ENCODE measurements at places on chromosomes 2 and 18. TPM values are rescaled to one million over a fixed set of nuclear protein-coding genes. Genes with fewer than 3 reads are reported as not detected.

HOXD11 gene
- not detected for total RNA-seq

- no peak for DNase-seq
Measured at GRCh38 chr2:43898134-43898837, 59.5 kb downstream of the ABCG8 start.

RMDN2 gene
- 5.3 TPM for total RNA-seq

DNA sequence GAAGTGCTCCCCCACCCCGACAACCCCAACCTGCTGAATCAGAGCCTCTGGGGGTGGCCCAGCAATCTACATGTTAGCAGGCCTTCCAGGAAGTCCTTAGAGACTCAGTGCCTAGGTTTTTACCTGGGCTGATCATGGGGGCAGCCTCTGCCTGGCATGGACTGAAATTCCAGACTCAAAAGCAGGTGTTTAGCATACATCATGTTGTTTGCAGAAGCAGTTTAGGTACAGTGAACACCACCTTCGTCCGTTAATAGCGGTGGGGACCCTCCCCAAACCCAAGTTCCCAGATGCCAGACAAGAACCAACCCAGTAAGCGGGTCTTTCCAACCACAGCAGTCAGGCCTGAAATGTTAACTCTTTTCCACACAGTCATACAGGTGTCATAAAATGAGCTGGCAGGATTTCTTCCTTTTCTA, 26.4 kb upstream of the GALR1 start:
- no peak for DNase-seq

DNA sequence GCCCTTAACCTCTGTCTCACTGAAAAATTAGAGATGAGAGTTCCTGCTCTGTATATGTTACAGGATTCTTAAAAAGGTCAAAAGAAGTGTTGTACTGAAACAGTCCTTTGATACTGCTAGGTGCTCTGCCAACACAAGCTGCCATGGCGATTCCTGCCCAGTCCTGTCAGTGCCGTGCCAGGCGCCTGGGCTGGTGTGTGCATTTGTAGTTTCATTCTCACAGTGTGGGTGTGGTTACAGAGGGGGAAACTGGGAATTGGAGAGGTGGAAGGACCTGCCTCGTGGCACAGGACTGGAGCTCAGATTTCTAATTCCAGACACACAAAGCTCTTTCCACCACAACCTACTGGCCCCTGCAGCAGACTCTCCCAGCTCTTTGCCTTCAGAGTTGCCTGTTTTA, 122.3 kb upstream of the RAB6C start:
- no peak for DNase-seq

- DNase-seq, result no peak
Measured at GRCh38 chr18:42113529-42114191, 158.6 kb downstream of the PIK3C3 start.

TMEM169 gene
- 0.58 TPM for total RNA-seq

GRCh38 chr2:60883896-60884295, 2.5 kb downstream of the REL start:
- no peak for DNase-seq

TEX51 gene
- total RNA-seq, result not detected
